ENCODE measurements at places on chromosomes 16 and 17. TPM values are rescaled to one million over a fixed set of nuclear protein-coding genes. Genes with fewer than 3 reads are reported as not detected.

Gene CSNK2A2
- total RNA-seq, result 22.7 TPM

Gene NFAT5
- 5.9 TPM for total RNA-seq

Gene RCVRN
- not detected for total RNA-seq

Gene GPR179
- not detected for total RNA-seq

Gene GABARAPL2
- total RNA-seq, result 51.5 TPM

Gene CDR2L
- 20.4 TPM for total RNA-seq

Gene RTN4RL1
- 8.0 TPM for total RNA-seq

Gene ANKFN1
- not detected for total RNA-seq

Gene MT4
- total RNA-seq, result not detected

Gene MFAP4
- total RNA-seq, result not detected

All from hair follicular keratinocyte (primary cell).